ENCODE measurements at places on chromosomes 16 and 17. TPM values are rescaled to one million over a fixed set of nuclear protein-coding genes. Genes with fewer than 3 reads are reported as not detected.

DRC3 gene
- polyA plus RNA-seq = 1.2 TPM

DNAJA3 gene
- 35.9 TPM for polyA plus RNA-seq

ALOX15 gene
- polyA plus RNA-seq = not detected

UTS2R gene
- not detected for polyA plus RNA-seq

APOH gene
- polyA plus RNA-seq = not detected

NPIPA7 gene
- polyA plus RNA-seq = 29.1 TPM

WWOX gene
- 3.8 TPM for polyA plus RNA-seq

TBC1D3C gene
- polyA plus RNA-seq = not detected

KCNAB3 gene
- polyA plus RNA-seq = 1.9 TPM

USP22 gene
- polyA plus RNA-seq = 169 TPM

NR1D1 gene
- 2.3 TPM for polyA plus RNA-seq

CPHXL2 gene
- polyA plus RNA-seq = not detected

SCARF1 gene
- 0.12 TPM for polyA plus RNA-seq

CCL17 gene
- not detected for polyA plus RNA-seq

ANKRD40CL gene
- polyA plus RNA-seq = not detected

POLDIP2 gene
- 141 TPM for polyA plus RNA-seq

RHBDL1 gene
- 0.74 TPM for polyA plus RNA-seq

RUNDC3A gene
- polyA plus RNA-seq = 0.31 TPM

SRL gene
- not detected for polyA plus RNA-seq

PTRH2 gene
- 42.4 TPM for polyA plus RNA-seq

RAB34 gene
- polyA plus RNA-seq = 307 TPM

KRTAP4-5 gene
- polyA plus RNA-seq = not detected

ZFP3 gene
- polyA plus RNA-seq = 2.0 TPM

ASIC2 gene
- polyA plus RNA-seq = 0.04 TPM

ACE gene
- polyA plus RNA-seq = 1.9 TPM

DOC2A gene
- 0.26 TPM for polyA plus RNA-seq

All from BJ (cell line).